ENCODE measurements at places on chromosomes 2 and 18.
A peak's percentile ranks its signal among the peaks of the same experiment; 100 is the strongest.

DNA sequence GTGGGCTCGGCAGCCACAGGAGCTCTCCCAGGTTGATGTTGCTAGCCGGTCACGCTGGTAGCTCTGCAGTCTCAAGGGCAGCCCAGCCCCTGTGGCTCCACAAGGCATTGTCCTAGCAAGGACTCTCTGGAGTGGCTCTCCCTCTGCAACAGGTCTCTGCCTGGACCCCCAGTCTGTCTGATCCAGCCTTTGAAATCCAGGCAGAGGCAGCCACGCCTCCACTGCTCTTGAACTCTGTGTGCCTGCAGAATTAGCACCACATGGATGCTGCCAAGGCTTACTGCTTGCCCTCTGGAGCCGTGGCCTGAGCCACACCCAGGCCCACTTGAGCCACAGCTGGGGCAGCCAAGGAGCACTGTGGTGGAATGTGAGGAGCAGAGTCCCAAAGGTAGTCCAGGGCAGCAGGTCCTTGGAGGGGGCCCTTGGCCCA is 43.0 kb upstream of the FAHD2A start:
- no peak for DNase-seq

DNA sequence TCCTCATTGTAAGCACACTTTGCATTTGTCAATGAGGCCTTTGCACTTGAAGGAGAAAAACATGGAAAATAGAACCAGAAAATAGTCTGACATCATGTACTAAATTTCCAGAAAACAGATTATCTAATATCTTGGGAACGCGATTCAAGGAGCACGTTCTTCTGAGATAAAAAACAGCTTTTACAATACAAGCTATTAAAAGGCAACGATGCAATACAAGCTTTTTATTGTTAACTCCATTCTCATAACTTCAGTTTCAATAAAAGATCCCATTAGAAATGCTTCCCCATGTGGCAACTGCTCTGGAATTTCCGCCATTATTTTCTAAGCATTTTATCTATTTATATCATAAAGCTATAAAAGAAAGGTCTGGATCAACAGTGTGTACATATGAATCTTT is 40.3 kb downstream of the NRXN1 start:
- no peak for DNase-seq

GRCh38 chr2:180130403-180130802 is 123.3 kb upstream of the CWC22 start:
- no peak for DNase-seq

DNA sequence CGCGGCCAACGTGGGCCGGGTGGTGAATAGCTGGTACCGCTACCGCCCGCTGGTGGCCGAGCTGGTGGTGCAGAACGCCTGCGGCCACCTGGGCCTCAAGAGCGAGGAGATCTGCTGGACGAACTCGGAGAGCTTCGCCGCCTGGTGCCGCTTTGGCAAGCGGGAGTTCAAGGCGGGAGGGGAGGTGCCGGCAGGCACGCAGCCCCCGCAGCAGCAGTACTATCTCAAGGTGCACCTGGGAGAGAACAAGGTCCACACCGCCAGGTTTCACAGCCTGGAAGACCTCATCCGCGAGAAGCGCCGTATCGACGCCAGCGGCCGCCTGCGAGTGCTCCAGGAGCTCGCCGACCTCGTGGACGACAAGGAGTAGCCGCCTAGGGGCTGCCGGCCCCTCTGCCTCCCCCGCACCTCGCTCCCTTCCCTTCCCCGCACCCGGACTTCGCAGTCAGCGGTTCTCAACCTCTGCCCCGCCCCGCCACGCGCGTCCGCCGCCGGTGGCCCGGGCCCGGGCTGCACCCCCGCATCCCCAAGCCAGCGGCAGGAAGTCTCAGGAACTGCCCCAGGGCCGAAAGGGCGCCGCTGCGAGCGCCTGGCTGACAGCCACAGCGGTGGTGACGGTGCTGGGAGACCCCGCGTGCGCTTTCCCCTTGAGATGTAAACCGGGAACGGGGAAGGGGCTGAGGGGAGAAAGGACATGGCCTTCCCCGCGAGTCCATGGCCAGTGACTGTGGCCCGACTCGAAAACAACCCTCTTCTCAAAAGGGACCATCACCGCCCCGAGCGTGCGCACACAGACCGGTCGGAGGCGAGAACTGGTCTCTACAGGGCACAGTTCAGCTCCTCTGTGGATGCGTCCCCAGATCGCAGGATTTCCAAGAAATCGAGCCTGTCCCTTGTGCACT is 2.2 kb downstream of the LRATD1 start:
- peak; percentile 79 for DNase-seq

DNA sequence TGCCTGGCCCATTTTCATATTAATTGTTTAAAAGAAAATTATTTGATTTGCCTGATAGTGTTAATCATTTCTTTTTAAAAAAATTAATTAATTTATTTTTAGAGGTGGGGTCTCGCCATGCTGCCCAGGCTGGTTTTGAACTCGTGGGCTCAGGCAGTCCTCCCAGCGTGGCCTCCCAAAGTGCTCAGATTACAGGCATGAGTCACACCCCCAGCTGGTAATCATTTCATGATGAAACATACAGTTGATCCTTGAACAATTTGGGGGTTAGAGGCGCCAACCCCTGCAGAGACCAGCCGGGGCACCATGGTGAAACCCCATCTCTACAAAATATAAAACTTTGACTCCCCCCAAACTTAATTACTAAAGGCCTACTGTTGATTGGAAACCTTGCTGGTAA is 7.9 kb downstream of the GPN1 start:
- no peak for DNase-seq

- no peak for DNase-seq
Observed at GRCh38 chr18:6729247-6730091, at the start of gene ARHGAP28. TSS of gene ARHGAP28 (plus strand) at chr18:6729716. CDS start at chr18:6729822, 106 bp downstream.

DNA sequence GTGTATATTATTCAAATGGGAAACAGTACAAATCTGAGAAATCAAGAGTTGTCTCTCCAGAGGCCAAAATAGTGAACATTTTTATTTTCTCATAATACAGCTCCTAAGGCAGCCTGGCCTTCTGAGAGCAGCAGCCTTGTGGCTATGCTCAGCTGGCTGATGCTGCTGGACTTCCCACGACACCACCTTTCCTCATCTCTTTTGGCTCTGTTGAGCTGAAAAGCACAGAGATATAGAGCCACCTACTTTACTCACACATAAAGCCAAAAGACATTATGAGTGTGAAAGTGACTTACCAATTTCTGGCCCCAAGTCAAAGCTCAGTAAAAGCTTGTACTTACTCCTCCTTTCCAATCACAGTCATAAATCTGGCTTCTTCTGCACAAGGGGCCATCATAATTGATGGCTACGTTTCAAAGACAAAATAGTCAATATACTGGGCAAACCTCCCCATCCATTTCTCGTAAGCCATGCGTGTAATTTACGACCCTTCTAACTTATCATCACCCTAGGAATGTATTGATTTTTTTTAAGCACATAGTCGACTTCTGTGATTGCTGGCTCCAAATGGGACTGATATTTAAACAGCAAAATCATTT is 18.6 kb upstream of the REG3A start:
- no peak for DNase-seq

GRCh38 chr2:24915175-24915574 is 4.9 kb downstream of the ADCY3 start:
- DNase-seq, result no peak

- no peak for DNase-seq
Observed at GRCh38 chr2:32711219-32711618, 83.4 kb downstream of the TTC27 start.

GRCh38 chr2:165837122-165837521 is 43.1 kb upstream of the GALNT3 start:
- no peak for DNase-seq

DNA sequence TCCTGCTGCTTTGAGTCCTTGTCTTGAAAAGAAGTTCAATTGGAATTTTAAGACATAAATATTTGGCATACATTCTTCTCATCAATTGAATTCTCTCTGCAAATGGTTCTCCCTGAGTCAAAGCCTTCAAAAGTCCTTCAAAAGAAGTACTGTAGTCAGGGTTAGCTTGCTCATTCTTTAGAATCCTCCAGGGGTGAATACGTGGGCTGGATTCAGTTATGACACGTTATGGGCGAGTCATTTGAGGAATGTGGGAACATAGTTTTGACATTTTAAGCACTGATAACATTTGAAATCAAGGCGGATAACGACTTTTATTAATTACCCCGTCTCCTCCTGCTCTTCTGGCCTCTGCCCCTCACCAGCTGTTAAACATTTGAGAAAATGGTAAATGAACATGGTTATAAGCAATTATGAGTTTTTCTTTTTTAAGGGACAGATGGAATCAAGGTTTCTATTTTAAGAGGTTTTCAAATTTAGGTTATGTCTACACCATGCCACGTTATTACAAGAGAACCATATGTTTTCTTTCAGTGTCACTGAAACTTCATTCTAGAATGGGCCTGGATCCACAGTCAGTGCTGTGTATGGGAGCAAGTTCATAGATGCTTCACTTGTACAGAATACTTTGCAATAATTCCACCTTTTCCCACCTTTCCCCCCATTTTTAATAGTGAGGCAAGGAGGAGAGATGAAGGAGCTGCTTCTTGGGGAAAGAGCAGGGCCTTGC is 273.1 kb downstream of the TSN start:
- no peak for DNase-seq

DNA sequence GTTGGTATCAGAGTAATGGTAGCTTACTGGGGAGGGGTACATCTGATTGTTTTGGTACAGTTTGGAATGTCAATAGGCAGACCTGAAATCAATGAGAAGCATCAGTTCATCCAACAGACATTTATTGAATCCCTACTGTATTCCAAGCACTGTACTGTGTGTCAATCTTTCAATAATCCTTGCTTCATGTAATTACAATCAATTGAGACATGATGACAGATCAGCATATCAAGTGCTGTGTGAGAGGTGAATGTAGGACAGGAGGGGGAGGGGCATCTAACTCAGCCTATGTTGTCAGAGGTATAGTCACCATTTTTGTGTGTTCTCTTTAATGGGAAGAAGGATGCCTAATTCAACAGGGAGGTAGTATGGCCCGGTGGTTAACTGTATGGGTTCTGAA is 146.9 kb downstream of the SLC4A10 start:
- no peak for DNase-seq

DNA sequence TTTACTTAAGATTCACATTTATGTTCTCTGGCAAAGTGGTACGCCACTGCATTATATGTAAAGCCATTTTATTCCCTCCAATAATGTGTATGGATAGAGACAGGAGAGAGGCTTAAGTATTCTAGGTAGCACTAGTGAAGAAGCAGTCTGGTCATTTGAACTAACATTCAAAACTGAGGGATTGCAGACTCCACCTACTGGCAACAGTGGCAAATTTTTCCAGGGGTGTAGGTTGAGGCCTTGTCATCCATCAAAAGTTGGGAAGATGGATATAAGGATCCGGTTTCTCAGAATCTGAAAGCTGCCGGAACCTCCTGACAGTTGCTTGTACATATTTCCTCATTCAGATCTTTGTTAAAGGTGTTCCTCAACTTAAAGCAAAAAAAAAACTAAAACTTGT is 465.5 kb upstream of the FSHR start:
- no peak for DNase-seq

DNA sequence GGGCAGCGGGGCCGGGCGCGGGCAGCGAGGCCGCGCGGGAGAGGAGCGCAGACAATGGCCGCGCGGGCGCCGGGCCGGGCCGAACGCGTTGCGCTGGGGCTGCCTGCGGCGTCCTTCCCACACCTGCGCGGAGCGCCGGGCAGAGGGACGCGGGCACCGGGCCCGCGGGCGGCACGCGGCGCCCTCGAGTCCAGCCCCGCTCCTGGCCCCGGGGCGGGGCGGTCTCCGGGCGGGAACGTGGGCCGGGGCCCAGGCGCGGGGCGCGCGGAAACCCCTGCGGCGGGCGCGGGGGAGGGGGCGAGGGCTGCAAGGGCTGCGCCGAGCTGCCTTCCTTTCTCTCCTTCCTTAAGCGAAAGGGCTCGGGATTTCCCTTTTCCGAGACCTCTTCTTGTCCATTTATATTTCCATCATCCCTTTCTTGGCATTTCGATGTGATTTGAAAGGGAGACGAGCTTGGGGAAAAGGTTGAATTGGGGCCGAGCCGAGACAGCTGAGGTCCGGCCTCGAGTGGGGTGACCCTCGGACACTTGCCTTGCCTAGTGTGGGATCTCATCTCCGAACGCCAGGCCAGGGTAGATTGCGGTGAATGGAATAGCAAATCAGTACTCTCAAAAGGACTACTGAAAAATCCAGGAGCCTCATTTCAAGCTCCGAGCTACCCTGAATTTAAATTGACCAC is 676 bp downstream of the KLHL23 start:
- no peak for DNase-seq

DNA sequence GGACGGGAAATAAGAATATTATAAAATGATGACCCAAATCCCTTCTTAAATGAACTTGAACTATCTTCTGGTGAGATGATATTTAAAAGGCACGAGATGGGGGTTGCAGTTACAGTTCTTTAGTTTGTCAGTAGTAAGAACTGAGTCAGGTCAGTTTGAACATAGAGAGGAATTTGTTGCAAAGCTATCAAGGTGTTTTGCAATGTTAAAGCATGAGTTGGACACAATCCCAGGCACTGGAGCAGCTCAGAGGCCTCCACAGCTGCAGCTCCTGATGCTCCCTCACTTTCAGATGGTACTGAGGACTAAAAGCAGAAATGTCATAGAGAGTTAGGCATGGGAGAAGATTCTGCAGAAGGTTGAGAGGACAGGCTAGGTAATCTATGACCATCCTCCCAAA is 236.0 kb downstream of the BCL2 start:
- DNase-seq, result no peak

DNA sequence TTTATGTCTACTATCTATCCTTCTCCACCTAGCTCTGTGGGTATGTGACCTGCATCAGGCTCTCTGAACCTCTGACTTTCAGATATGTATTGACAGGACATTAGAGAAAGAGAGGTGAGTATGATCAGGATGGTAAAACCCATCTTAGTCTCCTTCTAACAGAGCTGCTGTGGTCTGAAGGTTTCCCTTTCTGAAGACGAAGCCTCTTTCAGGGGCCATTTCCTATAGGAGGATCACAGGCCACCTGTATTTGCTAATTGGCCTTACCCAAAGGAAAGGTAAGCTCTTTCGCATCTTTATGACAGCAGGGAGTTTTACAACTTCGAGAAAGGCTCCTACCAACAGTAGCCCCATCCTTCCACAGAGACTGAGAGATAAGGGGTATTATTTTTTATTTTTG is 442.9 kb downstream of the KCNJ3 start:
- DNase-seq, result no peak
